Activated CD8-positive, alpha-beta memory T cell treated with anti-CD3 and anti-CD28 coated beads, Interleukin-2, amount 50 U/mL, for 4 hours (primary cell): ENCODE measurements at places on chromosomes 3 and 15.

- DNase-seq, result no peak
These were observed 161.6 kb downstream of the TIGIT start for GRCh38 chr3:114455432-114455831.

GRCh38 chr15:94266789-94267188, 35.4 kb downstream of the MCTP2 start:
- no peak for DNase-seq

- DNase-seq, result no peak
These were observed 62.7 kb downstream of the KLHL6 start for GRCh38 chr3:183492849-183493179.

DNA sequence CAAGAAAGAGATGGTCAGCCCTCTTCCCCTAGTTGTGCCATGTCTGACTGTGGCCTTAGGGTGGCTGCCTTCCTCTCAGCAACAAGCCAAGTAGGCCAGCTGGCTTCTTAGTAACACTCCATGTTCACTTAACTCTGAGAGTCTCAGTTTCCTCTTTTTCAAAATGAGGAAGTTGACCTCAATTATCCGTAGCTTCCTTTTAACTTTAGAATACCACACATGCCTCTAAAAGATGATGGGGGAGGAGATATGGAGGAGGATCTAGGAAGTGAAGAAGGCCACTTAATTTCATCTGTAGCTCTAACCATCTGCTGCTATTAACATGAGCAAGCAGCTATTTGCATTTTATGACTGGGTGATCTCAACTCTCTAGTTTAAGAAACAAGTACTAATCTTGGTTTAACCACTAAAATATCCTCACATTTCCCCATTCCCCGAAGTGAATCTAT, 32.9 kb downstream of the CD200R1L start:
- no peak for DNase-seq

- DNase-seq, result no peak
These were observed 999 bp downstream of the ZNF280D start for GRCh38 chr15:56732135-56732885.

DNA sequence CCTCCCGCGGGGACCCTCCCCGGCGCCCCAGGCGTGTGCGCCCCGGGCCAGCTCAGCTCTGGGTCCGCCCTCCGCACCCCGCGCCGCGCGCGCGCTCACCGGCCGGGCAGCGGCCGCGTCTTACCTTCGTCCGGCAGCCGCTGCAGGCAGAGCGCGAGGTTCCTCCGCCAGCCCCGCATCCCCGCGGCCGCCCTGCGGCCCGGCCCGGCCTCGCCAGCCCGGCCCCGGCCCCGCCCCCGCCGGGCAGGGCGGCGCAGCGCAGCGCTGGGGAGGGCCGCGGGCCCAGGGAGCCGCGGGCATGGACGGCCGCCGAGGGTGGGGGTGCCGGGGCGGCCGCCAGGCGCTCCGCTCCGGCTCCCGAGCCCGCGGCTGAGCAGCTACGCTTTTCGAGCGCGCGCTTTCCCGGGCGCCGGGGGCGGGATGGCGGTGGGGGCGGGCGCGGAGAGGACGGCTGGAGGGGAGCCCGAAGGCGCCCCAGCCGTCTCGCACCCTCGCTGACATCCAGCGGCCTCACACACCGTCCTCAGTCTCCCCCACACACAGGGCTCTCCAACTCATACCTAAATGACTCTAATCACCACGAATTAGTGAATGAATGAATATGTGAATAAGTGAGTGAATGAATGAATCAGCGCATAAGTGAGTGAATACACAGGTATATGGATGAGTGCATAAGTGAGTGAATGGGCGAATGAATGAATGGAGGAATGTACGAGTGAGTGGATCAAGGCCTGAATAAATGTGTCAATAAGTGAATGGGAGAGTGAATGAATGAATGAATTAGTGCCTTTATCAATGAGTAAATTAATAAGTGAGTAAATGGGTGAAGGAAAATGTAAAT, 48.5 kb upstream of the CCDC174 start:
- DNase-seq, result no peak

- no peak for DNase-seq
These were observed 6.7 kb upstream of the CALML4 start for GRCh38 chr15:68211656-68212320.

DNA sequence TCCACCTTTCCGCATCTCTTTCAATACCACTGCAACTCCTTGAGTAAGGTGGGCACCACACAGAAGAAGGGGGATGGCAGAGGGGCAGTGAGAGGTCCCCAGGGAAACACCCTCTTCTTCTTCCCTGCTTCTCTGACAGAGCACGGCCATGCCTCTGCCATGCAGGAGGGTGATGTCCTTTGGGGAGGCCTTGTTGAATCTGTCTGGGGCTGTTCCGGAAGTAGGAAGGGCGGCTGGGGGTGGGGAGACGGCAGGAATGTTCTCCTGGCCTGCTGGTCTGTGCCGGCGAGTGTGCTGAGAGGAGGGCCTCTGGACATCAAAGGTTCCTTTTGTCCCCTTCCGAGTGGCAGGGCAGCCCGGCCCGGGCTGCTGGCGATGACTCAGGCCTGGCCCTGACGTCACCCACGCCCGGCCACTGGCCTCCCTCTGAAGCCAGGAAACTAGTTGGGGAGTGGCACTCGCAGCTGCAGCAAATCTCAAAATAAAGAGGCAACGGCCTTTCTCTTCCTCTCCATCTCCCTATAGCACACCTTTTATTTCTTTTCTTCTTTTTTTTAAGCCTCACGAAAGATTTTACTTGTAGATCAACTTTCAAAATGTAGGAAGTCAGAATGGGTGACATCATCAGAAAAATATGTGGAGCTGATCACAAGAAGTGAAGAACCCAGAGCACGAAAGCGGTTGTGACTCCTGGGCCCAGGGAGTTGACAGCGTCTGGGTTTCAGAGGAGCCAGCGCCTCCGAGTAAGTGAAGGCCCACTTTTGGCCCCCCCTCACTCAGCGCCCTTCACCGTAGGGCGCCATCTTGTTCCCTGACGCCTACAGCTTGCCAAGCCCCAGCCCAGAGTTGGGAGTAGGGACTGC, at the start of gene ZBTB38:
TSS of gene ZBTB38 (plus strand) at position 443 of the 863 bp plus-strand sequence. CDS start 73,885 bp downstream, outside the sequence.
- no peak for DNase-seq

DNA sequence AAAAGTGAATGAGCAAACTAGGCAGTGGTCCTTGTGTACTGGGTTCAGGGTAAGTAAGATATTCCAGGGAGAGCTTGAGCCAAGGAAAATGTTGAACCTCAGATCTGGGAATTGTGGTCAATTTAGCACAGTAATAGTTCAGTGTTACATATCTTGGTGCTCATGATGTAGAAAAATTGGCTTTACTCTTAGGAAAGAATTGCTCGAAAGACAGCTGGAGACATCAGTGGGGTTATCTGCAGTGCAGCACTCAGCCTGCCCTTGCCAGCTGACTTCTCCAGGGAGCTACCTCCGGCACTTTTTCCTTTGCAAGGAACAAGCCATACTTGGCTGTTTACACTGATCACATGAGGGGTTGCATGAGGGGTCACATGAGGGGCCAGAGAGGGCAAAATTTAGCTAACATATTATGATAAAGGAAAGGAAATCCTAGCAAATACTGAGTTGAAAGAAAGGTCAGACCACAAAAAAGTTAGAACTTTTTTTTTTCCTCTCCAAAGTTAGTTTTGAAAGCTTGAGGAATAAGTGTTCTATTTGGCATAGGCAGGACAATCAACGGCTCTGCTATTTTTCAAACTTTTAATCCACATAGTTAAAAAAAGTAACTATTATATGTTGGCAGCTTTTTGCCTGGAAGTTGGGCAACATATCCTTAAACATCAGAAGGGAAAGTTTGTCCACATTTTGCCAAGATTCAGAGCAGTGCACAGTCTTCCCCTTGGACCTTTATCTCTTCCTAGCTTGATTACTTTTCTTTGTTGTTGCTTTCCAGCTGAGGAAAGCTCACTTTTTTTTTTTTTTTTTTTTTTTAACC, 92.4 kb downstream of the COL6A6 start:
- DNase-seq, result no peak

DNA sequence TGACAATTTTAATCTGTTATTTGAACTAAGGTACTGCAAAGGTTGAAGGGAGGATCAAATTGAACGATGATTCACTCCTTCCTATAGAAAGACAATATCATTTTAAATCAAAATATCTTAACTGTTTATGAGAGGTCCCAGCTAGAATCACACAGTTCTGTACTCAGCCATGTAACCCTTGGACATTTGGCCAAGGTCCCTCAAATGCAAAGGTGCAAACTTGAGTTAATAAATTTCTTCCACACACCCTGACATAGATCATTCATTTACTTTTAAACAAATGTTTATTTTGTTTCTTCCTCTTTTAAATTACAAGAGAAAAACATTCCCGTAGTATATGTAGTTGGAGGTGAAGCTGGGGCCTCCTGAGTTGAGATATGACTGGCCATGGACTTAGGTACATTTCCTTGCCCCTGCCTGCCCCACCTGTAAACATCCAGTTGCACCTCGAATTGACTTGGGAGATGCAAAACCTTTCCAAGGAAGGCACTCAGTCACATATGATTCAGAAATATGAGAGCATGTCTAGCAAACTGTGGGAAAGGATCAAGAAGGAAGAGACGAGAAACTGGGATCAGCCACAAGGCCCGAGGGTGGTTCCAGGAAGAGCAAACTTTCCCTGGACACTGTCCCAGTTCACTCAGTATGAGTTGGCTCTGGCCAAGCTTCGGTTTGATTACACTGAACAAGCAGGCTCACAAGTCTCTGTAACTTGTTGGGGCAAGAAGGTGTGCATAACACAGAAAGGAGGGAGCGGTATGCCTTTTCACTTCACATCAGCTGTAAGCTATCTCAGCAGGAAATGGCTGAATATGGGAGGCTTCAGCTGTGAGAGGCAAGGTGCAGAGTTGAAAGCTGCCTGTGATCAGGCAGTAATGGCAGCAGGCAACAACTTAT, 6.7 kb downstream of the TNFSF10 start:
- no peak for DNase-seq

GRCh38 chr3:64987726-64988125, 299.9 kb upstream of the ADAMTS9 start:
- DNase-seq, result no peak

DNA sequence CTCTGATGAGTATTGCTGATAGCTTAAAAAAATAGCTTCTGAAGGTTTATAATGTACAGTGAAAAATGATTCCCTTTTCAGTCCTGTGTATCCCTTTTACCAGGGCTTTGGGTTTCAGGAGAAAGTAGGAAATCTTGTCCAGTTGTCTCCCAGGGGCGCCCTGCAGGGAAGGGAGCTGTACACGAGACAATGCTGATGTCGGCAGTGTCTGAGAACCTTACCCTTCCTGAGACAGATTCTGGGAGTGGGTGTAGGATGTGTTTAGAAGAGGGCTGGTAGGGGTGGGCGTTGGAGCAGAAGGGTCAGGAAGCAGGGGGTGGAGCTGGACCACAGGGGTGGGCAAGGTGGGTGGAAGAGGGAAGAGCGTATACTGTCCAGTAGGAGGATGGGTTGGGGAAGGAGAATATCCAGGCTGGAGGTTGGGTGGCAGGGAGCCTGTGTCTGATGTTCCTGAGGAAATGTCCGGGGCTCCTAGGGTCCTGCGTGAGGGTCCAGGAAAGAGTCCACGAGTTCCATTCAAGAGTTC, 5.6 kb downstream of the THPO start:
- DNase-seq, result no peak

- peak; percentile 81 for DNase-seq
These were observed 14.7 kb downstream of the RHOV start for GRCh38 chr15:40859206-40859851.

- DNase-seq, result no peak
These were observed 199.4 kb downstream of the OCA2 start for GRCh38 chr15:27899583-27900285.

DNA sequence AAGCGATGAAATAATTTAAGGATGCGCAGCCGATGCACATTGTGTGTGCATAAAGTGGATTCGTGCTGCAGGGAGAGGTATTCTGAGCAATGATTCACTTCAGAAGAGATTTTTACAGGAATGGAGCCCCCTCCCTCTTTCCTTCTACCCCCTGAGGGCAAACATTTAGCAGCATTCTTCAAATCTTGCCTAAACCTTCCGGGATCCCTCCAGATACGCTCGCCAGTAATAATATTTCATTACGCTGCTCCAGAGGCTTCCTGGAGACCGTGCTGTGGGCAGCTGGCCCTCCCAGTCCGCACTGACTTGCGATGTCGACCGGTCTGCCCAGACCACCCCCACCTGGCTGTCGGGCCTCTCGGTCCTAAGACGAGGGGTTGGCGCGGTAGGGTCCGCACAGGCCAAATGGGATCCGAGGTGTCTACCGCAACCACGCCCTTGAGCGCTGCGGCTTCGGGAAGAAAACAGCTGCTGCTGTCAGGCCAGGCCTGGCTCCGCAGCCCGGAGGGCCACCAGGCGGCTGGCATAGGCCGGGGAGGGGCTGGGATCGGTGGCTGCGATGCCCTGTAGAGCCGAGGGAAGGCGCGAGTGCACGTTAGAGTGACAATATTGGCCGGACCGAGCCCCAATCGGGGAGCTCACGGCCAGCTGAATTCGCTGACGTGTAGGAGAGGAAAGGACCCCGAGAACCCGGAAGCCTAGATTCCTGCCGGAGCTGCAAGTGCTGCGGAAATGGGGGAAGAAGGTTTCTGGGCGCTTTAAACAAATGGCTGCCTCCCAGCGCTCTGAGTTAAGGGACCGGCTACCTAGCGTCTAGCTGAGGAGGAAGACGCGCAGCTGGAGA, 14.3 kb downstream of the ZIC4 start:
- no peak for DNase-seq

- DNase-seq, result no peak
These were observed 161.2 kb downstream of the MEGF11 start for GRCh38 chr15:66092053-66093016.

GRCh38 chr3:42659451-42660130, 6.1 kb downstream of the ZBTB47 start:
- DNase-seq, result no peak

- no peak for DNase-seq
These were observed 292.0 kb downstream of the RPLP1 start for GRCh38 chr15:69744391-69745162.

- no peak for DNase-seq
These were observed 35.0 kb upstream of the ABHD17C start for GRCh38 chr15:80660119-80660518.

DNA sequence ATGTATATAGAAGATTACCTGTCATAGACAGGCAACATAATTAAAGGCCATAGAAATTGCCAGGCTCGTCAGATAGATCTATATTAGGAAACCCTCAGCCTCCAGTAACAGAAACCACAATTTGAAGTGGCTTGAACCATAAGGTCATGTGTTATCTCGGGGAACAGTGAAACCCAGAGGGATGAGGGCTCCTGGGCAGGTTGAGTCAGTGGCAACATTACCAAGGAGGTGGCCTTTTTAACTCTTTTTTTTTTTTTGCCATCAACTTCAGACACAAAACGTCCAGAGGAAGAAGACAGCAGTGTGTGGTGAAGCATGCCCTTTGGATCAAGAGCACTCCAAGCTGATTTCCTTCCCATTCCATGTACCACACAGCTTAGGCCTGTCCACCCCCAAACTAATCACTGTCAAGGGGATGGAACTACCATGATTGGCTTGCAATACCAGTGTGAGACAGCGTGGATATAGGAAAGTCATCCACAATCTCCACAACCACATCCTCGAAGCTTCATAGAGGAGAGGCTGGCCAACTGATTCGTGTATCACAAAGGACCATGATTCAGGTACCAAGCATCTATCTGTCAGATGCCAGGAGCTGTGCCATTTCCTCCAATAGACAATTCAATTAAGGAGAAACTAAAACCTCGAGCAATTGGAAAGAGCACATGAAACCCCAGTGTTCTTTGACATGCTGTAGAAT, 999 bp upstream of the KIF7 start:
- DNase-seq, result no peak
